ENCODE measurements at places on chromosomes 3 and 15. TPM values are rescaled to one million over a fixed set of nuclear protein-coding genes. Genes with fewer than 3 reads are reported as not detected.

CD80 gene
- not detected for total RNA-seq

BTLA gene
- total RNA-seq: not detected

LNP1 gene
- total RNA-seq: 2.2 TPM

CD200 gene
- total RNA-seq: 4.9 TPM

C3orf49 gene
- total RNA-seq: not detected

Measured in thoracic aorta endothelial cell (primary cell).